ENCODE measurements at places on chromosomes 11 and 22.

- DNase-seq: no peak
Observed at GRCh38 chr22:45304971-45305370, 4.8 kb upstream of the FAM118A start.

GRCh38 chr11:65944767-65945166, 513 bp upstream of the TSGA10IP start:
- no peak for DNase-seq

DNA sequence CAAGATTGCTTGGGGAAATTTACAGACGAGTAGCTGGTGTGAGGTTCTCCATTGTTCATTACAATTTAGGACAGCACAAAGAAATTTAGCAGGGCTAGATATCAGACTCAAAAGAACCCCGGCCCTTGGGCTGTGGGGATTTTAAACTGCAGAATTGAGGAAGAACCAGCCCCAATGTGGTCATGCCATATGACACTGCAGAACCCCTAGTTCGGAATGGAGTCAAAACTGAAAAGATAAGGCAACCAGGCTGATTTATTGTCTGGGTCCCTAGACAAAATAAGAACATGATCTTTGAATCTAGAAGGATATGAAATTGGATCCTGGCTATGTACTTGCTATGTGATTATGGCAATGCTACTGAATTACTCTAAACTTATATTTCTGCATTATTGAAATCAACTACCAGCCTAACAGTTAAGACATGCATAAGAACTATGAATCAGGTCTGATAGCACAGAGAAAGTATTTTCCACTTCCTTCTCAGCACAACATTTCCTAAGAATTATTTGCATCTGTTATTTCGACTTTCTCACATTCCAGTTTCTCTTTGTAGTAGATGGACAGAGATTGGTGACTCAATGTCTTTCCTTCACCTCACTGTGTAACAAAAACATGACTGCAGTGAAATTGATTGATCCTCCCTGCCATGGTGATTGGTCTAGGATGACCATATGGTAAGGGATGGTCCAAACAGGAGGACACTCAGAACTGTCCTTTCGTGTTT, 13.2 kb downstream of the MMP3 start:
- DNase-seq: no peak

DNA sequence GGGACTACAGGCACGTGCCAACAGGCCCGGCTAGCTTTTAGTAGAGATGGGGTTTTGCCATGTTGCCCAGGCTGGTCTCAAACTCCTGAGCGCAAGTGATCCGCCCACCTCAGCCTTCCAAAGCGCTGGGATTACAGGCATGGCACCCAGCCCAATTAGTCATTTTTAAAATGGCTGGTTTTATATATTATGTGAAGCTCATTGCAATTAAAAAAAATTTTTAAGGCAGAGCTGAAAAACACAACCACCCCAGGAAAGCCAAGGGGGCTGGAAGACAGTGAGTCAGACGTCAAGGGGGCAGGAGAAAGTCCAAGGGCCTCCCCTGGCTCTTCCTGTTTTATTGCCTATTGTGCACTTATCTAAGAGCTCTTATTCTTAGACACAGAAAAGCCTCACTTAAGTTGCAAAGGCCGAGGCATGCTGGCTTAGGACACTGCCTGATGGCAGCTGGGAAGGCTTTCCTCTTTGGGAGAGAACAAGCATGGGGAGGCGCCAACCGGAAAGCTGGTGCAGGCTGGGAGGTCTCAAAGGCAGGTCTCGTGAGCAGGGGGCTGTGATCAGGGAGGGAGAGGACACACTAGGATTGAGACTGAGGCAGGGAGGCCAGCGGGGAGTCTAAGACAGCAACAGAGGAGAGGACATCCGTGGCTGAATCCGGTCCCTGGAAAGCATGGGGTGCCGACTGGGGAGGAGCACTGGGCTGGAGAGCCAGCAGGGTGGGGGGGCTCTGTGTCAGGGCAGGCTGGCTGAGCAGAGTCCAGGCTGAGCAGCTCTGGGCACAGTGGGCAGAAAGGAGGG, 11.1 kb upstream of the OSM start:
- no peak for DNase-seq

DNA sequence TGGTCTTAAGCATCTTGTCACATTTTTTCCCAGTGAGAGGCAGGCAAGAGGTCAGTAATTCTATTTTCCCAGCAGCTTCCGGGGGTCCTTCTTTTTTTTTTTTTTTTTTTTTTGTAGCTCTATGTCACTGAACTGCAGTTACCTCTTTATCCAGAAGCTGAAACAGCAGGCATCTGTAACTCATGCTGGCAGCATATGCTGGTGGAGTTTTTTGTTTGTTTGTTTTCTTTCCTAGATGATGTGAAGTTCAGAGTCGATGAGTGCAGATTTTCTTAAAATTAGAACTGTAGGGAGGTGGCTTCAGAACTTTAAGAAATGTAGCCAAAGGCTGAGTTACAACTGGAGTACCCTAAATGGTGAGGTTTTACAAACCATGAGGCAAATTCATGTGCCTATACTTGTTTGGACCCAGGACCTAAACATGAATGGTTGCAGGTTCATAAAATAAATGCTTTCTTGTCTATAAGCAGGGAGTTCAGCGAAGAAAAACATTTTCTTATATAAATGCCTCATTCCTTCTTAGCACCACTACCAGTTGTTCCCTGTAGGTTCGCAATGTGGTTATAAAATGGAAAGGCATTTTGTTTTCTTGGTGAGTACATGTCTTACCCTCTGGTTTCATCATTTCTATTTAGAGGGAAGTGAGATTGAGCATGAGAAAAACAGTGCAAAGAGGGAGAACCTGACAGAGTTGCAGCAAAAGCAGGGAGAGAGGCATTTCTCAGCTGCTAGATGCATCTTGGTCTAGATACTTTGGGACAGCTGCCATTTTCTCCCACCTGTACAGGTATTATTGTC, 84.0 kb downstream of the TRIM44 start:
- no peak for DNase-seq

- no peak for DNase-seq
Observed at GRCh38 chr11:131073167-131073566, 156.9 kb upstream of the SNX19 start.

DNA sequence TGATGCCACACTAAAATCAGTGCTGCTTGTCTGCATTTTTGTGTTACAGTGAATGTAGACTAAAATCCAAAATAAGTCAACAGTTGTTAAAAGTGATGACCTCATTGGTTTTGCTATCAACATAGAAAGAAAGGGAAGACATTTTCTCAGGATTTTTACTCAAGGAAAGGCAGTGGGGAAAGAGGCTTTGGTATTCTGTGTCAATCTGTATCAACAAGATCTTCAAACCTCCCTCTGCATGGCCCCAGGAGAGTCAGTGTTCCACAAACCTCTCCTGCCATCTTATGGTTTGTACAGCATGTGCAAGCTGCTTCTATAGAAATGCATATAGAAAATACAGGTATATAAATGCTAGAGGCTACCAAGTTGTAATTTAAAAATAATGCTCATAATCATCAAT, 13.8 kb upstream of the OR51M1 start:
- DNase-seq: no peak

- no peak for DNase-seq
Observed at GRCh38 chr11:37558619-37559210, 960.7 kb upstream of the RAG2 start.

- DNase-seq: no peak
Observed at GRCh38 chr22:24101966-24102365, 79.3 kb upstream of the SUSD2 start.

GRCh38 chr22:45549762-45550378, 47.2 kb downstream of the FBLN1 start:
- no peak for DNase-seq

DNA sequence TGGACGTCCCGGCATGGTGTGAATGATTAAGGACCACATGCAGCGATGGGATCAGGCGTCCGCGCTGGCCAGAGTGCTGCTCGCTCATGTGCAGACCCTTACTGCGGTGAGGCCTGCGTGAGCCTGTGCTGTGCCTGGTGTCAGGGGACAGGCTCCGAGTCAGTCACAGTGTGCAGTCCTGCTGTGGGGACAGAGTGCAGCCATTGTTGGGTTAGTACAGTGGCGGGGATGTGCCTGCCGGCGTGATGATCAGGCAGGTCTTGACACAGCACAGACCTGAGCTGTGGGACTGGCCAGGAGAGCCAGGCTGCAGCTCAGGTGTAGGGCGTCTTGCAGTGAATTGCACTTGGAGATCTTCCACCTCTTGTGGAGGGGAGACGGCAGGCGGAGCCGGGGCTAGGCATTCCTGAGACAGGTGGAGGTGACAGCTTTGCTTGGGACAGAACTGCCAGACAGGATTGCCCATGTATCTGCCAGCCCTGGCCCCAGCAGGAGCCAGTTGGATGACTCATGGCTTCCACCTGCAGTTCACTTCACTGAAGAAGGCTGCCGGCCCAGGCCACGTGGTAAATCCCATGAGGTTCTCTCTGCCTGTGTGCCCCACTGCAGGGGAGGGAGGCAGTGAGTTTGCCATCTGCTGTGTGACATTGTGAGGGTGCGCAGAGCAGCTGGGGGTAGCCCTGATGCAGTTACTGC, 17.3 kb downstream of the TRMU start:
- no peak for DNase-seq

- DNase-seq: no peak
Observed at GRCh38 chr11:3914805-3915204, 59.3 kb downstream of the STIM1 start.

GRCh38 chr11:71519546-71519945, 7.5 kb upstream of the KRTAP5-7 start:
- DNase-seq: no peak

DNA sequence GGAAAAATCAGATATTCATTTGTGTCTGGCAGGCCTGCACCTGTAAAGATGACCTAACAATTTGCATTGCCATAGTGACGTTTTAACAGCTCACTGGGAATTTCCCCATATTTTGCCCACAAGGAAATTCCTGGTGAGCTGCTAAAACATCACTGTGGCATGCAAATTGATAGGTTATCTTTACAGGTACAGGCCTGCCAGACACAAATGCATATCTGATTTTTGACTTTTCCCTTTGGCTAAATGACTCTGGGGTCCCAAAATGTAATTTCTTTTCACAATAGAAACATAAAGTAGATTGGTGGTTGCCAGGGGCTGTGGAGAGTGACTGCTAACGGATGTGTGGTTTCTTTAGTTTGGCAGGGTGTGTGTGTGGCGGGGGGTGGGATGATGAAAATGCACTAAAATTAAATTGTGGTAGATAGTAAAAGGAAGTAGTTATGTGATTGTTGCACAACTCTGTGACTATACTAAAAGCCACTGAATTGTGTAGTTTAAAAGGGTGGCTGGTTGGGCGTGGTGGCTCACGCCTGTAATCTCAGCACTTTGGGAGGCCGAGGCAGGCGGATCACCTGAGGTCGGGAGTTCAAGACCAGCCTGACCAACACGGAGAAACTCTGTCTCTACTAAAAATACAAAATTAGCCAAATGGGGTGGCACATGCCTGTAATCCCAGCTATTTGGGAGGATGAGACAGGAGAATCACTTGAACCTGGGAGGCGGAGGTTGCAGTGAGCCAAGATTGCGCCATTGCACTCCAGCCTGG, 18.5 kb upstream of the FEZ1 start:
- DNase-seq: peak; percentile 32

- DNase-seq: no peak
Observed at GRCh38 chr22:45552580-45553350, 50.1 kb downstream of the FBLN1 start.

DNA sequence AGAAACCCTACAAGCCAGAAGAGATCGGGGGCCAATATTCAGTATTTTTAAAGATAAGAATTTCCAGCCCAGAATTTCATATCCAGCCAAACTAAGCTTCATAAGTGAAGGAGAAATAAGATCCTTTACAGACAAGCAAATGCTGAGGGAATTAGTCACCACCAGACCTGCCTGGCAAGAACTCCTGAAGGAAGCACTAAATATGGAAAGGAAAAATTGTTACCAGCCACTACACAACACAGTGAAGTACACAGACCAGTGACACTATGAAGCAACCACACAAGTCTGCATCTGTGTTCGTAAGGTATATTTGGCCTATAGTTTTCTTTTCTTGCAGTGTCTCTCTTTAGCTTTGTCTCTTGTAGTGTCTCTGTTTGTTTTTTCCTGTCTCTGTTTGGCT, 29.0 kb downstream of the TMEM225 start:
- DNase-seq: no peak

DNA sequence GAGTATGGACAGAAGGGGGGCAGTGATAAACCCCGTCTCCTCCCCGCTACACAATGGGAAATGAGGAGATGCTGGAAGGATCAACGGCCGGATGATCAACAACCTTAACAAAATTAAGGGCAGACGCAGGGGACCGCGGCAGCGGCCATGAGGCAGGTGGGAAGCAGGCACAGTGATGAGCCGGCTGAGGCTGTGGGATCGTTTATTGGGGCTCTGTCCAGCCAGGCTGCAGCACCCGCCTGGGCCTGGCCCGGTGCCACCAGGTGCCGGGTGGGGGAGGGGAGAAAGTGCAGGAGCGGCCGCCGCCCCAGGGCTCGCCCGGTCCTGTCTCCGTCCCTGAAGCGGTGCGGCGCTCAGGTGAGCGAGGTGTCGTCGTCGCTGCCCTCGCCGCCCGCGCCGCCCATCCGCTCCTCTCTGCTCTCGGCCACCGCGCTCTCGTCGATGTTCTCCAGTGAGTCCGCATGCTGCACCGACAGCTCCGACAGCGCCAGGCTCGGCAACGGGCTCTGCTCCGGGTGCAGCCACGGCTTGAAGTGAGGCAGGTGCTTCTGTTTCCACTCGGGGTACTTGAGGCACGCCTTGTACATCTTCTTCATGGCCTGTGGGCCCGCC, 2.4 kb upstream of the ARAP1 start:
- no peak for DNase-seq

DNA sequence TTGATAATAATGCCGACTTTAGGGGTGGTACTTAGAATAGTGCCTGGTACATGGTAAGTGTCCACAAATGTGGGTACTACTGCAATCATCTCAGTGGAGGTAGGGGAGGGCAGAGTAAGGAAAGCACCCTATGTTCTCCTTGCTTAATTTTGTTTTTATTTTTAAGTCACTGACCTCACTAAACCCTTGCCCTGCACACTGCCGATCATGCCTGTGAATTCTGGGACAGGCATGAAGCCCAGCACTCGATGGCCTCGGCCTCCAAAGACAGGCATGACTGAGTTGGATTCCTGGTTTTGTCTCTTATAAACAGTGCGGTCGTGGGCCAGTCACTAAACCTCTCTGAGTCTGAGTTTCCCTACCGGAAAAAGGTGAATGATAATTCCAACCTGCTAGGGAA, 6.9 kb downstream of the LGALS12 start:
- no peak for DNase-seq

DNA sequence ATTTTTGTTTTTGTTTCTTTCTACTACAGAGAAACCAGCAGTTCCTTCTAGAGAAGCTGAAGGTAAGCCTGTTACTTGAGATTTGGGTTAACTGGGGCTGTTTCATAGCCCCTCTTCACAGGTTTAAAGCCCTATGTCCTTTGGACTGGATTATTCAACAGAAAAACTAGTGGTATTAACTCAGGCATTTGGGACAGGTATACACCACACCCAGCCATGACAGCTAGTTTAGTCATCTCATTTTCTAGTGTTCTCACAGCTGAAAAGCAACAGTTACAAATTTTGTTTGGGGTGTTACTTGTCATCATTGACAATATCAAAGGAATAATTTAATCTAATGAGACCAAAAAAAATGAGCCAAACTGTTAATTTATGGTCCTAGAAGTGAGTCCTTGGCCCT, 14.0 kb downstream of the LAYN start:
- DNase-seq: no peak

Data from T-helper 9 cell (primary cell).